ENCODE measurements at places on chromosomes 1 and 21.

DNA sequence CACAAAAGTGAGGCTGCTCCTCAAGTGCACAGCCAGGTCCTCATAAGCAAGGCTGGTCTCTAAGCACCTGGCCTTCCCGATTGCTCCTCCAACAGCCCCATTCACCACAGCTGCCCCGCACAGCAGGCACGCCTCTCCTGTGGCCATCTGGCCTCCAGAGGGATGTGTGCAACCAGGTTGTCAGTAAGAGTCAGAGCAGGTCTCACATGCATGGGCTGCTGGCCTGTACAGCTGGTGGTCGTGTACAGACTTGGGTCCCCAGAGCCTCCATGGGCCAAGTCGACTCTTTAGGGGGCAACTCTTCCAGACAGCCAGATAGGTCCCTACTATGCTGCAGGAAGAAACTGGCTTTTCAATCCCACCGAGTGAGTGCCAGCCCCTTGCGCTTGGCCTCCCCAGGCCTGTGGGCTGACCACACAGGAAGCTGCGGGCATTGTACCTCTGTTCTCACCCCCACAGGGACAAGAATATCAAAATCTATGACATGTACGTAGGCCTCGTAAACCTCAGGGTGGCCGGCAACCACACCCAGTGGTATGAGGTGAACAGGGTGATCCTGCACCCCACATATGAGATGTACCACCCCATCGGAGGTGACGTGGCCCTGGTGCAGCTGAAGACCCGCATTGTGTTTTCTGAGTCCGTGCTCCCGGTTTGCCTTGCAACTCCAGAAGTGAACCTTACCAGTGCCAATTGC lies 1.4 kb downstream of the PRSS38 start:
- no peak for DNase-seq

DNA sequence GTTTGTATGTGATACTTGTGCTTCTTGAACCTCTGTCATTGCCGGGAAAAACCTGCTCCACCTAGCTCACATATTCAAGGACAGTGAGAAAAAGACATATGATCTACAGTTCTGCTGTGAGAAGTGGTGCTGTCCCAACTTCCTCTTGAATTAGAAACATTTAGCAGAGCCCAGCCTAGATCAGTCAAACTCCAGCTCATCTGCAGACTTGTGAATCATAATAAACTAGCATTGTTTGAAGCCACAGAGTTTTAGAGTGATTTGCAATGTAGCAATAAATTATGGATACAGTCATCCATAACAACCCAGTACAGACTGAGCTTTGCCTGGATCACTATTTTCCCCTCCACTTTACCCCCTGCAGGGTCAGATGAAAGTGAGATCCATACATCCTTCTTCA lies 497.8 kb downstream of the PLA2G4A start:
- DNase-seq: no peak

DNA sequence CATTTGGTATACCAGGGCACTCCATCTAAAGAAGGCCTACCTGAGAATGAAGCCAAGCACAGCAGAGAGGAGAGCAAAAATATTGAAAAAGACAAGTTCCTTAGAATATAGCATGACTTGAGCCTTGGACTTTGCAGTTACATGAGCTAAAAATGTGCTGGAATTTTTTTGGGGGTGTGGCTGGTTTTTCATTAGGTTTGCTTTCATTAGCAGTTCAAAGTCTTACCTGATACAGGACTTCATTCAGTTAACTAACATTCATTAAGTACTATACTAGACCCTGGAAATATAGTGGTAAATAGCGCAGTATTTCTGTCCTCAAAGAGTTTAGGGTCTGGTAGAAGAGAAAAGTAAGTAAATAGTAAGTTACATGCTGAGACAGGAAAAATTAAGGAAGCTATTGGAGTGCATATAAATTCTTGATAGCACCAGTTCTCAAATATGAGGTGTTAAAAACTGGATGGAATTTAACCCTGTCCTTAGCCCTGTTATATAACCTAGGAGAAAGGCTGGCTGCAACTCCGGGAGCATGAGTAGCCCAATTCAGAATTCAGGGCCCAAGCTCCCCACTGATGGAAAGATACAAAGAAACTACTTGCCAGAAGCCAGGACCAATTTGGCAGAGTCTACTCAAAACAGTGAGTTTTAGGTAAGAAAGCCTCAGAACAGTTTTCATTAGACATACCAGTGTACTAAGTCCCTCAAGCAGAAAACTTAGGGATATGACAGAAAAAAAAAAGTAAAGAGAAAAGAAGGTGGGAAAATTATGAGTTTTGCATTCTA lies 3.1 kb upstream of the DOCK7 start:
- DNase-seq: no peak

DNA sequence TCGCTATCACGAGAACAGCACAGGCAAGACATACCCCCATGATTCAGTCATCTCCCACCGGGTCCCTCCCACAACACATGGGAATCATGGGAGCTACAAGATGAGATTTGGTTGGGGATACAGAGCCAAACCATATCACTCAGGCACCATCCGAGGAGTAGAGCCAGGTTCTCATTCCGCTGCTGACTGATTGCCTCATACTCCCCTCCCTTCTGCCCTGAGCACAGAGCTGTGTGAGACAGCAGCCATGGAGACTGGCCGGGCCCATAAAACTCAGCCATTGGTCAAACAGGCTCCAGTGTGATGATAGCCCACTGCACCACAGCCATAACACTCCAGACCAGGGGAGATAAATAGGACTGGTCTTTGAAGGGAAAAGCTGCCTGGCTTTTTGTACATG lies 22.6 kb downstream of the TTC4 start:
- DNase-seq: no peak

- DNase-seq: no peak
Measured at GRCh38 chr1:46203738-46204405, 738 bp downstream of the LURAP1 start.

GRCh38 chr1:220928725-220929300 lies 49.6 kb downstream of the HLX start:
- DNase-seq: no peak
